ENCODE measurements at places on chromosomes 5 and 9.

- DNase-seq = no peak
Measured at GRCh38 chr9:93230601-93231000, 46.7 kb downstream of the WNK2 start.

- no peak for DNase-seq
Measured at GRCh38 chr5:177035976-177036375, 13.5 kb downstream of the ZNF346 start.

DNA sequence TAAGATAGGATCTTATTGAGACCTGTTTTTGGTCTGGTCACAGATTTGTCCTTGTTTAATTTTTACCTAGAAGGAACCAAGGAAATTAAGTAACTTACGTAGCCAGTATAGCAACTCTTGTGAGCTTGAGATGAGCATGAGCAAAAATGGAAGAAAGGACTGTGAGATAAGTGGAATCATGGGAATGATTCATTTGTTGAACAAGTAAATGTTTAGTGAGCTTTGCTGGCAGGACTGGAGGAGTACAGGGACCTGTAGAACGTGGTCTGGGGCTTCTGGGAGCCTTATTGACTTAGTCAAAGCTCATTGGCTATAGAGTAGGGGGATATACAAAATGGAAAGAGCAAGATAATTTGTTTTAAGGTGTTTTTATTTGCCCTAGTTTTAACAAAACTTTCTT lies 3.0 kb downstream of the RAD23B start:
- DNase-seq = no peak

- no peak for DNase-seq
Measured at GRCh38 chr9:79129865-79130480, 441.8 kb upstream of the TLE4 start.

DNA sequence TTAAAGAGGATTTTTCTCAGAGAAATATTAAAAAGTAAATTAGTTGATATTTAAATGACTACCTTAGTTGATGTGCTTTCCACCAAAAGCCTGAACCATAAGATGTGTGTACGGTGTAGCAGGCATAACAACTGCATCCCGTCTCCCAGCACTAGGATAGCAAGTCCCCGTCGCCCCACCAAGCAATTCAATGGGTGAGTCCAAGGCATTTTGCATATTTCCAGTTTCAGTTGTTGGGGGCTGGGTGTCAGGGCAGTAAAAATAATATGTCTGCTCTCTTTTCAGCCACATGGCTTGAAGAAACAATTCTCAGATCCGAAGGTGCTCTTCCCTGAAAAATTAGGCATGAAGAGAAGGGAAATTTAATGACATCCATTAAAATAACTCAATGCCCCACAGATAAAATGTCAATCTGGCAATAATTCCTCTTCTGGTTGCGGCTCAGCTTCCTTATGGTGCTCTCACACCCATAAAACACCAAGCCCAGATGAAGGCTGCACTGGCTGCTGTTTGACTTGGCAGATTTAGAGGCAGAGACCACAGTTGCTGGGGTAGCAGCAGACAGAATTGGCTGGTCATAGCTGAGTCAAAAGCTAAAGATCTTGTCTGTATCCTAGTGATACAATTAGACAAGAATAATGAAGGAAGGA lies 124.4 kb upstream of the ADCY2 start:
- DNase-seq = no peak

DNA sequence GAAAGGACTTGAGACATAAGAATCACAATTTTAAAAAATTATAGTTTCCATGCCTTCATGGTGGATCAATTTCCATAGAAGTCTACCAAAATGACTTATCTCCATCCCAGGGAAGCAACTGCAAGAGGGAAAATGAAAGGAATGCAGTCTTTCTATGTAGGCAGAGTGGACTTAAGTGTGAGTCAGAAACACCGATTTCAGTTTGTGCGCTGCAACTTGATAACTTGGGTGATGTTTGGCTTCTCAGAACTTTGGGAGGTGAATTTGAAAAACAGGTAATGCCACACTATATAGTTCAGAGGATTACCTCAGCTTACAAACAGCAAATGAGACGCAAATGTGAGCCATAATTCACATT lies 708 bp upstream of the CSNK1G3 start:
- no peak for DNase-seq

DNA sequence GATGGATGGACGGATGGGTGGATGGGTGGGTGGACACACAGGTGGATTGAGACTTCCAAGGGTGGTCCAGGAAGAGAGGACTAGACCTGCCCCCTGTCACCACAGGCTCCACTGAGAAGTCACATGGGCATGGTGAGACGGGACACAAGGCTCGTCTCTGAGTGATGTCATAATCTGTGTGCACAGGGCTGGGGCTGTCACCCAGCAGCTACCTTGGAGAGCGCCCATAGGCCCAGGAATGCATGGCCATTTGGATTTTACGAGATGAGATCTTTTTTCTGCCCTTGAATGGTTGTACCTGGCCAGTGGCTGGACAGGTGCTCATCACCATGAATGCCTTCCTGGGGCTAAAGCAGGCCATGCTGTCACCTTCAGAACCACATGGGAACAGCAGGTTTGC lies 3.1 kb downstream of the OLFM1 start:
- no peak for DNase-seq

- no peak for DNase-seq
Measured at GRCh38 chr5:136028090-136028489, 698 bp upstream of the TGFBI start.

DNA sequence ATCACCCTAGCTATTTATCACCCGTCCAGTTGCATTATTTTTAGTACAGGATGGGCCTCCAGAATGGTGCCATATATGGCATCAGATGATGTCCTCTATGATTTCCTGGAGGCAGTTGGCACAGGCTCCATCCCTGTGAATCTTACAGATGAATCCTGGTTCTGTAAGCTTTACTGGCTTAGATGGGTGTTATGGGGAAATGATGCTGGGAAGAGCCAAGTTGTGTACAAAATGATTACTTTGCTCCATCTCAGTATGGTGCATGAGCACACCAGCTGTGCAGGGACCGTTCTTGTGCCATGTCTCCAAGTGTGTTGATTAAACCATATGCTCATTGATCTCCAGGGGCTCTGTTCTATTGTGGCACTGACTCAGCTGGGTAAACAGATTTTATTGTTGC lies 755.7 kb downstream of the TLR4 start:
- DNase-seq = no peak

GRCh38 chr5:76450054-76450453 lies 47.0 kb downstream of the IQGAP2 start:
- no peak for DNase-seq

DNA sequence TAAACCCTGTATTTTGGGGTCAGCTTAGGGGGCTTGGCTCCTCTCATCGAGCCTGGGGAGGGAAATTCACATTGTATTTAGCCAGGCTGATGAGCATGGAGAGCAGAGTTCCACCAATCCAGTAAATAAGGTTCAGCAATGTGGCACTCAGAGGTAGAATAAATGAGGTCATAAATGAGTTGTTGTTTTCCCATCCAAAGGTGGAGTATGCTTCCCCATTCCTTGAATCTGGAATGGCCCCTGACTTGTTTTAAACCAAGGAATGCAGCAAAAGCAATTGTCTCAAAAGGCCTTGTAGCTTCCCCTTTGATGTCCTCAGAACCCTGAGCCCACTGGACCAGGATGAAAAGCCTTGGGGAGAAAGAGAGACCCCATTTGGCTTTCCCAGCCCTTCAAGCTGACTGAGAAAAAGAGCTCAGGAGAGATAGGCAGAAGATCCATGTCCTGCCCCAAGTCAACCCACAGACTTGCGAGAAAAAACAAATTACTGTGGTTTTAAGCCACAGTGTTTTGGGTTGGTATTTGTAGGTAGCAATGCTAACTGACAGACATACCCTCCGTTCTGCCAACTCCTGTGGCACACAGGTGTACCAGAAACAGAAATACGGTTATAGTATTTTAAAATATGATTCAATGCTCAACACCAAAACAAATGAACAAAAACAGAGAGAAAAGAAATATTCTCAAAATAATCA lies 566.0 kb upstream of the DMAC1 start:
- DNase-seq = no peak

DNA sequence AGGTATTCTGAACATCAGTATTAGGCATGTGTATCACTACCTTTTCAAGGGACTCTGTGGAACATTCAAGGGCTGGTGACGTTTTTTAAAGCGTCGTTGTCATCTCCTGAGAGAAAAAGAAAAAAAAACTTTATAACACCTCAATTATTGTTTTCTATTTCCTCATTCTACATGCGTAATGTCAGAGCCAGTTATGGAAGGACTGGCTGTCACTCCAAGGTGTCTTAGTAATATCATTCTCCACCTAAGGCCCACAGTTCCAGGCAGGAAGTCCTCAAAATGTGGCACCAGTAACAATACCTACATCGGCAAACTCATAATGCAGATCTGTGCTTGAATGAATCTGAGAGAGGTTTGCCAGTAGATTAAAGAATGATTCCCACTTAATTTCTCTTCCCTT lies 210.2 kb downstream of the SAXO1 start:
- no peak for DNase-seq

GRCh38 chr5:126277762-126278161 lies 145.4 kb upstream of the GRAMD2B start:
- no peak for DNase-seq

- DNase-seq = no peak
Measured at GRCh38 chr5:2006971-2007291, 124.2 kb upstream of the IRX4 start.

DNA sequence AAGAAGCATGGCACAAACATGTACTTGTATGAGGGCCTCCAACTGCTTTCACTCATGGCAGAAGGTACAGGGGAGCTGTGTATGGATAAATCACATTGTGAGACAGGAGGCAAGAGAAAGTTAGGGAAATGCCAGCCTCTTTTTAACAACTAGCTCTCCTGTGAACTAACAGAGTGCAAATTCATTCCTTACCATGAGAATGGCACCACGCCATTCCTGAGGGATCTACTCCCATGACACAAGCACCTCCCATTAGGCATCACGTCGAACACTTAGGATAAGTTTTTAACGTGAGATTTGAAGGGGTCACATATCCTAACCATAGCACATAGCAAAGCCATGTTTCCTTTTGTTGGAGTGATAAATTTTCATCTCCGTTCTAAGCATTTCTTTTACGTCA lies 747.2 kb upstream of the CHD1 start:
- DNase-seq = no peak

DNA sequence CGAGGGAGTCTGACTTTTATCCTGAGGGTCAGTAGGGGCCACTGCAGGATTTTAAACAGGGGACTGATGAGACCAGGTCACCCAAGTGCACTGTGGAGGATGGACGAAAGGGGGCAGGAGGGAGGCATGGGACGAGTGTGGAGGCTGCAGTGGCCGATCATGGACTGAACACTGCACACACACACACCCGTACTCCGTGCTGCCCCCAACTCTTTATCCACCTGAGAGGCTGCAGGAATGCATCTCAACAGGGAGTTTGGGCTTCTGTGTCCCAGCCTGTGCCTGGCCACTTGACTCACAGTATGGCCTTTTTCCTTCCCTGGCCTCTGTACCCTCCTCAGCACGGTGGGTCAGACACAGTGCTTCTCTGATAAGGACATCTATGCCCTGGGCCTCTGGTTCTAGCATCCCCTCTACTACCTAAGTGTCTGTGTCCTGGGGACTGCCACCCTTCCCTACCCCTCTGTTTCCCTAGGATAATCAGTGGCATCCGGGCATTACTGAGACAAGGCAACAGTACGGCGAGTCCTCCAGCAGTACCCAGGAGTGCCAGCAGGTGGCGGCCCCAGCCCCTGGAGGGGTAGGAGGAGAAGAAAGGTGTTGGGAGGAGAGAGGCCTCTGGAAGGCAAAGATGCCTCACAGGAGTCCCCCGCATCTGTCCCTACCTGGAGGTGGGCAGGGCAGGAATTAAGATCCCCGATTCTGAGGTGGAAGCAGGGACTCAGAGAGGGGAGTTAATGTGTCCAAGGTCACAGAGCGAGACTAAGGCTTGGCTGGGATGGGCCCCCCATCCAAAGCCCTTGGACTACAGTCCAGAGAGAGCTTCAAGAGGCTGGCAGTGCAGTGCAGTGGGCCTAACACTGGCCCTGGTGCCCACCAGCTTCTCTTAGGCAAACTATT lies 5.1 kb upstream of the CDX1 start:
- peak; percentile 50 for DNase-seq

DNA sequence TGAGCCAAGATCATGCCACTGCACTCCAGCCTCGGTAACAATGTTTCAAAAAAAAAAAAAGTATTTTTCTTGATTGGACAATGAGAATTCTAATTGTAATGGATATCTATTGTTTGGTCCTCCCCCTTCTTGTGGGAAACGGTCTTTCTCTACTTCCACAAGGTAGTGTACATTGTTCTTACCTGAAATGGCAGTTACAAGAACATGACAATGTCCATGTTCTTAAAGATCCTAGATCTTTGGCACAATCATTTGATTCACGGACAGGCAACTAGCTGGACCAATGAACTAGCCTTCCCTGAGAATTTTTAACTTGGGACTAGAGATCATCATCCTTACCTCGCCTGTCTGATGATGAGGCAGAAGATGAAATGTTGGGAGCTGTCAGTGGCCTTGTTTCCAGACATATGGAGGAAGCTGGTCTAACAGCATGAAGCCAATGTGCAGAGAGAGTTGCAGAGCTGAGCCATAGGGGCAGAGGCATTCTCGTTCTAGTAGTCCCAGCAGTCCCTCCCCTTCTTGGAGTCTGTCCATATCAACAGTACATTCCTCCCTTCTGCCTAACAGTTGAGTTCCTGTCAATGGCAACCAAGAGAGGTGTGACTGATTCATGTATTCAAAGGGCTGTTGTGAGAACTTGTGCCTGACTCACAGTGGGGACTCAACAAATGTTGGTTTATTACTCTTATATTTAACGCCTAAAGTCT lies 2.1 kb upstream of the MARCHF6 start:
- no peak for DNase-seq

GRCh38 chr9:127130661-127131538 lies 8.5 kb upstream of the ANGPTL2 start:
- DNase-seq = no peak

DNA sequence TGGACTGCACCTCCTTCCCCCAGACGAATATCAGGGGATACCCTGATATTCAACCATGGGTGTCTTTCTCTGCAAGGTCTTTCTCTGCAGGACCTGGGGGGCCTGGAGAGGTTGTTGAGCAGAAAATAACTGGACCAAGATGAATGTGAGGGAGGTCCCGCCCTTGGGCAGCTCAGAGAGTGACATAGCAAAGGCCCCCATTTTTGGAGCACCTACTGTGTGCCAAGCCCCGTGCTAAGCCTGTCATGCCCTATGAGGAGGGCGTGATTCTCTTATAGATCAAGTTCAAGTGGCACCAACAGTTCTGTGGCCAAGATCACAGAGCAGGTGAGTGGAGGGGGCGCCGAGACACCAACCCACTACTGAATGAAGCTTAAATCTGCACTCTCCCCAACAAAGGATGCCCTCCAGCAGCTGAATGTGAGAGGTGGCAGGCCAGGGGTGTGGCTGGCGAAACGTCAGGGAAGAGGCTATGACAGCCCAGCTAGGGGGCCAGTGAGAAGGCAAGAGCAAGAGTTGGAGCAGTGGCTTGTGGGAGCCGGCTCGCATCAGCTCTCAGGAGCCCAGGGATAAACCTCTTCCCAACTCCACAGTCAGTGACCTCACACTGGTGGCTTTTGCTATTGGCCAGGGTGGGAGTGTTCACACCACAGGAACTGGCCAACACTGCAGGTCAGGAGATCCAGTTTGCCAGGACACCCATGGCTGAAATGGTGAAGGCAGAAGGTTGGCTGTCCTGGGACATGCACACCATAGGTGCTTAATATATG lies 5.3 kb downstream of the SARDH start:
- no peak for DNase-seq

GRCh38 chr5:417301-418161 lies 25.4 kb upstream of the EXOC3 start:
- DNase-seq = no peak

- no peak for DNase-seq
Measured at GRCh38 chr5:111643499-111643898, 113.5 kb downstream of the NREP start.

- no peak for DNase-seq
Measured at GRCh38 chr5:55868846-55869245, 17.7 kb downstream of the IL31RA start.
